Stimulated activated naive CD4-positive, alpha-beta T cell treated with Interleukin-2 at 50 U/mL for 16 hours (primary cell): ENCODE measurements at places on chromosomes 6 and 20.

DNA sequence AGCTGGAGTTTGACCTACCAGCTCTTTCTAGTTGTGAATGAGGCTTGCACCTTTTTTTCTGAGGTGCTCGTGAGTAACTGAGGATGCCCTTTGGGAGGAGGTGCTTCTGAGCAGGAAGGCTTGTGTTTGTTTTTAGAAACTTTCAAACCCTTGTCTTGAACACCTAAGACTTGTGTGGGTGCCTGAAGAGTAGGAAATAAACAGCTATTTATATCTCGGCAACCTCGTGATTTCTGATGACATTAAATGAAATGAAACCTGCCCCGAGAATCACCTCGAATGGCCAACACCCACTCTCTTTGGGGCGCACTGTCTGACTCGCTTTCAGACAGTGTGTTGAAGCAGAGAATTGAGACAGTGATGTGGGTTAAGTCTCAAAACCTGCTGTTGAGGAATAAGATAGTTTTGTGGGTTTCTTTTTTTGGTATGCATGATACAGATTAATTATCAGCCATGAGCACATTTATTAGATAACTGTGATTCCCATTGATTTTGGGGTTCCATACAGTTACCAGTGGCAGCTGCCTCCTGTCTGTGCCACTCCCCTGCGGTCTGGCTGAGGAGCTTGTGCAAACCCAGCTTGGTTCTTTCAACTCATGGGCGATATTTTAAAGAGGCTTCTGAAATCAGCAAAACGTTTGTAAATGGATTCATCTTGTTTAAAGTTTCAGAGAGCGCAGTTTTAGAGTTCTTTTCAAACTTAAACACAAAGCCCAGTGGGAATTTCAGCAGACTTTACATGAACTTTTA lies 8.4 kb downstream of the IRF4 start:
- peak; percentile 57 for DNase-seq

- DNase-seq, result peak; percentile 12
These were observed 18.0 kb upstream of the CSNK2A1 start for GRCh38 chr20:561437-562231.

DNA sequence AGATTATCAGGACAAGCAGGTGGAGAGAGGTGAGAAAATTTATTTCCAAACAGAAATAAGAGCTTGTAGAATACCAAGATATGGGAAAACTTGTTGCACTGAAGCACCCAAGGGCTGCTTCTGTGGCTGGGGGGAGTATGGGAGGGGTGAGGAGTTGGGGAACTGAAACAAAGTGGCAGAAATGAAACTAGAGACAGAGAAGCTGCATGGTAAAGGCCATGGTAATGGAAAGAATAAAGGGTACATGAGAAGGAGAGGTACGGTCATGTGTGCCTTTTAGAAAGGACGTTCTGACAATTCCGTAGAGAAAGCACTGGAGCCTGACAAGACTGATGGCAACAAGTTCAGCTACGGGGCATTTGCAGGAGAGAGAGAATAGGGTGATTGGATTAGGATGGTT lies 51.6 kb upstream of the RIN2 start:
- DNase-seq, result no peak

- DNase-seq, result no peak
These were observed 3.2 kb downstream of the SLC22A23 start for GRCh38 chr6:3453413-3454272.

GRCh38 chr6:41505122-41506049 lies 40.8 kb upstream of the FOXP4 start:
- no peak for DNase-seq

DNA sequence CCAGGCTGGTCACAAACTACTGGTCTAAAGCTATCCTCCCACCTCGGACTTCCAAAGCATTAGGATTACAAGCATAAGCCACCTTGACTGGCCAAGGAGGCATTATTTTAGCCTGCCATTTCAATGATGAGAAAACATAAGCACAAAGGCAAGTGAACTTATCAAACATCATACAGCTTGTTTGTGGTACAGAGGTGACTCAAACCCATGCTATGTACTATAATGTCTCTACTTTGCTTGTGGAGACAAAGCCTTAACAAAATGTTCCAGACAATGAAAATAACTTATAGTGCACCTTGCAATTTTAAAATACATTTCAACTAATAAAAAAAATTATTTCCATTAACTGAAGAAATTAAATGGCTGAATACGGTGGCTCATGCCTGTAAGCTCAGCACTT lies 26.2 kb downstream of the HDAC2 start:
- DNase-seq, result no peak

DNA sequence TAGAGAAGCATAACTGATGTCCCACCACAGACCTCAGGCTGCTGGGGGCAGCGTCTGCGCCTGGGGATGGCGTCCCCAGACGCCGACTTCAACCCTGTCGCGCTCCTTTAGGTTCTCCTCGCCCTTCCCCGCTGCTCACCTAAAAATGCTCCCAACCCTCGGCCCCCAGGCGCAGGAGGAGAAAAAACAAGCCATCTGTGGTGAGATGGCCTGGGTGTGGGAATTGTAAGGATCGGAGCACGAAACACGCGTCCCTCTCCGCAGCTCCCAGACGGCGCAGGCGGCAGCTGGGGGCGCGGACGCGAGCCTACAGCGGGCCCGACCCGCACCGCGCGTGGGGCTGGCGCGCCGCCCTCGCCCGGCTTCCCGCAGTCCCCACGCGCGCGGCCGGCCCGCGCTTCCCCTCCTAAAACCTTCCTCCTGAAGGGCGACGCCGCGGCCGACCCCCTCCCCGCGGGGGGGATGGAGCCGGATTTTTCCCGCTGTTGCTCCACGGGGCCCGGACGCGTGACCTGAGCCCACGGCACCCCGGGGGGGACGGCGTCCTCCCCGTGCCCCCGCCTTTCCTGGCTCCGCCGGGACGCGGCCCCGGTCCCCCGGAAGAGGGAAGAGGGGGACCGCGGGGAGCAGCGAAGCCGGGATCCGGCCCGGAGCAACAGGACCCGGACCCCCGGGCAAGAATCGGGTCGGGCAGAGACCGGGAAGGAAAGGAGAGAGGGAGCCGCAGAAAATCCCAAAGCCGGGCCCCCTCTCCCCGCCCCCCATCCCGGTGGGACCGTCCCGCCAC lies 611 bp downstream of the EPB41L2 start:
- no peak for DNase-seq

- no peak for DNase-seq
These were observed 295.1 kb upstream of the CDYL start for GRCh38 chr6:4480788-4481735.
